Neural crest cell (in vitro differentiated cells): ENCODE measurements at places on chromosomes 4 and X. TPM values are rescaled to one million over a fixed set of nuclear protein-coding genes. Genes with fewer than 3 reads are reported as not detected.

- DNase-seq: no peak
Observed at GRCh38 chr4:151874328-151874727, 113.5 kb upstream of the GATB start.

- DNase-seq: no peak
Observed at GRCh38 chr4:14856934-14857235, 145.4 kb upstream of the CPEB2 start.

DNA sequence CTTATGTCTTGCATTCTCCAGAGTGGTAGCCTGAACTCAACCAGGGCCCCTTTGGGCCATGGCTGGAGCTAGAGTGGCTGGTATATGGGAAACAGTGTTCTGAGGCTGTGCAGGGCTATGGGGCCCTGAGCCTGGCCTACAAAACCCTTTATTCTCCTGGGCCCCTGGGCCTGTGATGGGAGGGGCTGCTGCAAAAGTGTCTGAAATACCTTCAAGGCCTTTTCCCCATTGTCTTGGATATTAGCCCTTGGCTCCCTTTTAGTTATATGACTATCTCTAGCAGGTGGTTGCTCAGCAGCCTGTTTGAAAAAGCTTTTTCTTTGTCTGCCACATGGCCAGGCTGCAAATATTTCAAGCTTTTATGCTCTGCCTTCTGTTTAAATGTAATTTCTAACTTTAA is 22.5 kb downstream of the APOOL start:
- DNase-seq: no peak

DNA sequence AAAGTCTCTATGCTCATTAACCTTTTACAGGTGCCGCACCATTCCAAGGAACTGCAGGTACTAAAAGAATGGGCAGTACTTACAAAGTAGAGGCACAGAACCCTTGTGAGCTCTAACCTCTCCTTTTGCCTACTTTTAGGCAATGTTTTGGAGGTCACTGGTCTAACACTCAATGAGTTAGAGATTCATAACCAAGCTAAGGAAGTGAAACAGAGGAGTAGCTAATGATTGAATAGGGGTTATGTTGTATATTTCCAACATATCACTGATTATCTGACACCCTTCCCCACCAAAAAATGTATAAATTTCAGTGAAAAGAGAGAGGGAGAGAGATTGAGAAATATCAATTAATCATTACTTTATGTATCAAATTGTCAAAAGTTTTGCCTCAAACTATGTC is 269.3 kb downstream of the PCDH7 start:
- DNase-seq: no peak

Gene RXFP1
- not detected in 2 replicates for total RNA-seq

Gene CENPVL2
- total RNA-seq: 1.3 and 1.6 TPM in 2 replicates

Gene NDNF
- 23.9 and 25.4 TPM in 2 replicates for total RNA-seq

- DNase-seq: no peak
Observed at GRCh38 chr4:126778348-126778747, 854.4 kb upstream of the INTU start.

GRCh38 chr4:178165951-178166308 is 723.7 kb upstream of the AGA start:
- DNase-seq: no peak

DNA sequence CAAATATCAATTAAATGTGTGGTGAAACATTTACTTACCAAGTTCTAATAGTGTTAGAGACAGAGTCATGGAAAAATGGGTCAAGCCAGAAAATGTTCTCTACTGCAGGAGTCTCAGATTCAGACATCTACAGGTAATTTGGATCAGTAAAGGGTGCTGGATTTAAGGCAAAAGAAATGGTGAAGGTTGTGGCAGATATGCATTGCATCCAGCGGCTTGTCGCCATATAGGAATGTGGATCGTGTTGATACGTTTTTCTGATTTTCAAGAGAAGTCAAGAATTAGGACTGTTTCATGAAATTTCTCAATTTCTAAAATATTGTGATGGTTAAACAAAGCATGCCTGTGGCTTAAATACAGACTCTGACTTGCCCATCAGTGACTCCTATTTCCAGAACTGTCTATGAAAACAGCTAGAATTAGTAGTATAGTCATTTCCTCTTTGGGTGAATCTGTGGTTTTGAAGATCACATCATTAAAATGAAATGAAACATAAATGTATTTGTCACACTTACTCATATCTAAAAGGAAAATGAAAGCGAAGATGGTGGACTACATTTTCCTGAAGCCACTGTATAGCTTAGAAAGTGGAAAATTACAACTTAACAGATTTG is 110.1 kb upstream of the VEGFC start:
- DNase-seq: no peak

- DNase-seq: no peak
Observed at GRCh38 chr4:154088741-154089140, 299.9 kb upstream of the SFRP2 start.

DNA sequence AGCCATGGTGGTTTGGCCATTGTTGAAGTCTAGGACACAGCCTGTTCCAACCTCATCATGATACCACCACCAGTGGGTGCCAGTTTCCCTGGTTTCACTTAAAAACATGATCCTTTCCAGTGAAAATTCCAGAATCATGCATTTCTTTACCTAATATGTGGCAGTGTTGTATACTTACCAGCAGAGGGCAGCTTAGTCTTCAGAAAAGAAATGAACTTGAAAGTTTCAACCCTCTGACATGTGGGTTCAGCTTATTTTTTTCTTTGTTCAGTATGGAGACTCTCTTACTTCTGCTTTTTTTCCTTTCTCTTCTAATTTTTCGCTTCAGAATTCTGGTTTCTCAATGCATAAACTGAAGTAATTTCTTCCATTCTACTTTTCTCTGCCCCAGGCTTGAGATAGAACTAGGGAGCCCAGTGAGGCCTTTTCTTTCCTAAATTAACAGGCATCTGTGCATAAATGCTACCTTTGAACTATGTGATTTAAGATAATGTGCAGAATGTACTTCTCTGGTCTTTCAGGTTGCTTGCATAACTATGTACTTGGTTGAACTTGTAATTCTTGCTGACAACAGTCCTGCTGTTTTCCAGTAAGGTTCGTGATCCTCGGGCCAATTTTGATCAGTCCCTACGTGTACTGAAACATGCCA is 10.7 kb downstream of the LIAS start:
- DNase-seq: peak; percentile 24

DNA sequence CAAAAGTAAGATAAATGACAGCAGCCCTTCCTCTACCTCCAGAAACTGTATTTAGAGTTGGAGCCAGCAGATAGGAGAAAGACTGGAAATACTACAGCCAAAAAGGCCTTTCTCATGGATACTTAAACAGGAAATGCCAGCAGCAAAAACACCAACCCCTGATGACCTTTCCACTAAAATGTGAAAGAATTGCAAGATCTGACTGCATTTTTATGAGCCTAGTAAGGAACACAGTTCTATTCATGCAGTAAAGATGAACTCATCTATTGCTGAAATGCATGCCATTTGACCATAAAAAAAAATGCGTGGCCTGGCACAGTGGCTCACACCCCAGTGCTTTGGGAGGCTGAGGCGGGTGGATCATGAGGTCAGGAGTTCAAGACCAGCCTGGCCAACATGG is 19.9 kb downstream of the ABCG2 start:
- no peak for DNase-seq

DNA sequence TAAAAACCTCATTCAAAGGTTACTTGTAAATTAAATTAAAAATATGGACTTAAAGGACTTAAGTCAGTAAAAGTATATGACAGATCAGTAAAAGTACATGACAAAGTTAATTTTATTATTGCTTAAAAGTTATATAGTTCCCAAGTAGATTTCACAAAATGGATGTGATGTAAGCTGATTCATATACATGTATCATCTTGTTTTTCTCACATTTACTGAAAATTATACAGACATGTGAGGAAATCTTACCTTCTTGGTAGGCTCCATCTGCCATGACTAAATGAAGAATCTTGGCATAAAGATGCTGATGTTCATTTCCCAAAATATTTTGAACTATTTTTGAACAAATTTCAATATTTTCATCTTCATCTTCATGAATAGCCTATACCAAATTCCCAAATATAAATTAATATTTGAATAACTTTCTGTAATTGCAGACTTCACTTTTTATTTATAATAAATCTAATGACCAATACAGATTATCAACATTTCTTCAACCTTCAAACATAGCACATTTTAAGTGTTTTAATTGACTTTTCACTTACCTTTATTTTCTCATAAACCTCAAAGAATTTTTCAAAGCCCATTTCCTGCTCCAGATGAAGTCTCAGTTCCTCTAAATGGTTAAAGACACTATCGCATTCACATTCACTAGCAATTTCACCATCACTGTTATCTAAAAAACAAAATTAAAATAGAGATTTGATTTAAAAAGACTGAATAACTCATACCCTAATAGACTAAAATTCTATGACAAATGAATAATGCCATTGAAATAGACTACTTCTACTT is 129.4 kb upstream of the SH3RF1 start:
- no peak for DNase-seq

DNA sequence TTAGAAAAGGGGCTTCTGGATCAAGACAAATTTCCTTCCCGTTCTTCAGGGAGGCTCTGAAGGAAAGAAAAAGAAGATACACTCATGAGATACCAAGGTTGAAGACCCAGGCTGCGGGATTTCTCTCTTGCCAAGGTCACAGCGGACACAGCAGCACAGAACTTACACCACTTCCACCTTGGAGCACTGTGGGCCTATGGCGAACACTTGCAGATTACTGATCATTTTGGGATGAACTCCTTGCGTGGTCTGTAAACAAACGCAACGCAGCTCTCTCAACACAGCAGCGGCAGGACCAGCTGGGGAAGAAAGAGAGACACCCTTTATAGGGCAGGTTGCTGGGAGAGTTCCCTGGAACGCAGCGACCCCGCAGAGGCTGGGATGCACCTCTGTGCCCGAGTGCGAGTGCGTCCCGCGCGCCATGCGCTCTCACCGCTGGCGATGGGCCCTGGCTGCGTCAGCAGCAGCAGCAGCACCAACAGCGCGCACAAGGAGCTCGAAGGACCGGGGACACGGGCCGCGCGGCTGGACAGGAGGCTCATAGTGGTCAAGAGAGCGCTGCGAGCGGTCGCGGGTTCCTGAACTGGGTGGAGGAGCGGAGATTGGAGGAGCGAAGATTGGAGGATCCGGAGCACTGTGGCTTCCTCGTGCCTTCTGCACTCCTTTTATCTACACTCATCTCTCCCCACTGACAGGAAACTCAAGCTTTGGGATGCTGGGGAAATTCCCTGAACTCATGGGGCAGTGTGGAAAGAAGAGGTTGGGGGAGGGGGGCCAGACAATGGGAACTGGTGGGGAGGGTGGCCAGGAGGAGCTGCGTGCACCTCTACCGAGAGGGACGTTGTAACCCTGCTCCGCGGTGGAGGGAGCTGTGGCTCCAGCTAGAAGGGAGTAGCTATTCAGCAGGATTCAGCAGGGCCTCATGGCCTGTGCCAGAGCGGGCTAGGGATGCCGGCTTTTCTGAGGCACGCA is at the start of gene CXCL5:
Gene CXCL5, minus strand, starts transcription at position 638 of the 972 bp plus-strand sequence. Its CDS starts 96 bp downstream, at position 542.
- DNase-seq: peak; percentile 26

- DNase-seq: no peak
Observed at GRCh38 chr4:8113611-8114377, 44.8 kb downstream of the ABLIM2 start.

Gene PAGE1
- total RNA-seq: not detected in 2 replicates

GRCh38 chrX:131675596-131676194 is 131.8 kb downstream of the OR13H1 start:
- no peak for DNase-seq

Gene IL15
- total RNA-seq: not detected in 2 replicates

Gene KCND1
- total RNA-seq: 1.2 TPM in 2 replicates

GRCh38 chrX:44795945-44796450 is 47.8 kb upstream of the DUSP21 start:
- no peak for DNase-seq

Gene ADAMTS3
- total RNA-seq: 2.7 and 3.0 TPM in 2 replicates

- no peak for DNase-seq
Observed at GRCh38 chrX:39899856-39900776, 197.6 kb downstream of the BCOR start.

Gene CLCN3
- total RNA-seq: 37.6 and 38.0 TPM in 2 replicates

DNA sequence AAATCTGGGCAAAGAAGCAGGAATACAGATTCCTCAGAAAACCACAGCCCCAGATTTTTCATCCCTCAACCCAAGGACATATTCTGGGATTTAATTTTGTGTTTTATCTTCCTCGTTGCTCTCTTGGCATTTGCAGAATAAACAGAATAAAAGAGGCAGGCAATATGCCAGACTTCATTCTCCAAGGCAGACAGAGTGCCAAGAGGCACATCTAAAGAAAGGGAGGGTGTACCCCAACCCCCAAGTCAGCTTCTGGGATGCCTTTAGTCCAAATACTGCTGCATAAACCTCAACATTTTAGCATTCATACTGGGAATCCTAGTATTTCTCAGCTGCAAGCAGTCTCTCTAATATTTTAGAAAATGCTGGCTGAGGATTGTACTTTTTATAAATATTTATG is 629.2 kb downstream of the KLHL13 start:
- no peak for DNase-seq

GRCh38 chrX:40644176-40644575 is 3.2 kb downstream of the CXorf38 start:
- DNase-seq: no peak

DNA sequence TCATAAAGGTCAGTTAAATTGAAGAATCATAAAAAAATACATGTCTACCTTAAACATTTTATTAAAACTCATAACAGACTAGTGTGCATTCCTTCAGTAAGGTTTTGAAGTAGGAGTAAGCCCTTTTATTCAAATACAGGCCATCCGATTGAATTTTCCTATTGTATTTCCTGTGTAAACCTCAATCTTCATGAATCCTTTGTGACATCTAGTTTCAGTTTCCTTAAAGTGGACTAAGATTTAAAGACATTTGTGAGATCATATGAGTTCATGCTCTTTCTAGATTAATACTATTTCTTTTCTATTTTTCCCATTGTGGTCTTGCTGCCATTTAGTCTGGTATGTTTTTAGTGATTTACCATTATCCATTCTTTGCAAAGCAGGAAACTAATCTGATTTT is 644.7 kb upstream of the BOD1L1 start:
- no peak for DNase-seq

Gene PARM1
- 0.73 and 0.96 TPM in 2 replicates for total RNA-seq

GRCh38 chr4:37450309-37450708 is 205.8 kb downstream of the NWD2 start:
- DNase-seq: no peak

DNA sequence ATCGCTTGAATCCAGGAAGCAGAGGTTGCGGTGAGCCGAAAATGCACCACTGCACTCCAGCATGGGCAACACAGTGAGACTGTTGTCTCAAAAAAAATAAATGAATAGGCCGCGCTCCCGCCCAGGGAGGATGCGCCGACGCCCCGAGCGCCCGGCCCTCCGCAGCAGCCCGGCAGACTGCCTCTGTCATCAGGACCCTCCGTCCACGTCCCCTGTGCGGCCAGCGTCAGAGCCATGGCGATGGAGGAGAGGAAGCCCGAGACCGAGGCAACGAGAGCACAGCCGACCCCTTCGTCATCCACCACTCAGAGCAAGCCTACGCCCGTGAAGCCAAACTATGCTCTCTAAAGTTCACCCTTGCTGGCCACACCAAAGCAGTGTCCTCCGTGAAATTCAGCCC is 21.4 kb downstream of the LIAS start:
- DNase-seq: no peak

DNA sequence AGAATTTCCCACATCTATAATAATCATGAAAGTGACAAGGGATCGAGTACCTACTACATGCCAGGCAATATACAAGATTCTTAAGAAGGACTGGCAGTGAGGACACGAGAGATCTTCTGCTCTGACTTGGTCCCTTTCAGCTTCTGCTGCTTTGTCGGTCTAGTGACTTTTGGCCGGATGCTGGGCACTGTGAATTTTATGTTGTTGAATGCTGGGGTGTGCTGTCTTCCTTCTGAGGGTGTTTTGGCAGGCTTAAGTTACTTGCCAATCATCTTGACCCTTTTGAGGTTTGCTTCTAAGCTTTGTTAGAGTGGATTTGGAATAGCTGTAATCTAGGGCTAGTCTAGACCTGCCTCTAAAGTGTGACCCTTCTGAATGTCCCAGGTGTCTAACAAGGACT is 23.5 kb downstream of the NAT8L start:
- DNase-seq: no peak
